DND-41 (cell line): ENCODE measurements at places on chromosomes 2 and 18.

DNA sequence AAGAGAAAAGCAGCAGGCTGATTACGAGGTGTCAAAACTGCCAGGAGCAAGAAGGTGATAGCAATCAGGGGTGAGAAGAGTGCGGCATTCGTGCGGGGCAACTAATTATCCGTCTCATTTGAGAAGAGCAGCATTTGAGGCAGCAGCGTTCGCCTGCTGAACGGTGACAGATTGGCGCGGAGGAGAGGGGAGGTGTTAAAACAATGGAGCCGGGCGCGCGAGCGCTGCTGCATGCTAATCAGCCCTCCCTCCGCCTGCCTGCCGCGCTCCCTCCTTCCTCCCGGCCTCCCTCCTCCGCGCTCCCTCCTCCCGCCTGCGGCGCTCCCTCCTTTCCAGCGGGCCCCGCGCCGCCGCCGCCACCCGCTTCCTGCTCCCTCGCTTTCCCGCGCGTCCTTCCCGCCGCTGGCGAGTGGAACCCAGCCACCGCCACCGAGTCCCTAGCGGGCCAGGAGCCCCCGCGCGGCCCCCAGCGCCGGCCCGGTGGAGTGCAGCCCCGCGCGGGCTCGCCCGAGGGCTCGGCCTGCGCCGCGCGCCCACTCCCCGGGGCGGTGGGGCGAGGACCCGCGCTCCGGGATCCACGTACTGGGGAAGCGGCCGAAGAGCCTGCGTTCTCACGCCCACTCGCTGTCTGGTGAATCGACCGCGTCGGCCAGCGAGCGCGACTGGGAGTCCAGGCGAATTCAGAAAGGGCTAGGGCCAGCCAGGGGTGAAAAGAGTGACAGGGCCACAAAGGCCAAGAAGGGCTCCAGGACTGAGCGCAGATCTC is 69.5 kb upstream of the PSMD14 start:
- no peaks in the 10 kb centered on the region for H3K27me3 ChIP-seq
- DNase-seq = no peak
- H3K4me3 ChIP-seq = no peak overlapping the region
- H3K36me3 ChIP-seq = peaks cover 20% of the 10 kb centered on the region
- peaks cover 15% of the 10 kb centered on the region for H3K4me1 ChIP-seq

GRCh38 chr2:59744436-59744835 is 809.0 kb downstream of the BCL11A start:
- no peaks in the 10 kb centered on the region for H3K27me3 ChIP-seq
- no peak for DNase-seq
- no peak overlapping the region for H3K27ac ChIP-seq
- no peaks in the 10 kb centered on the region for H3K4me1 ChIP-seq

GRCh38 chr2:70686577-70687460 is 81.2 kb downstream of the ADD2 start:
- no peaks in the 10 kb centered on the region for H3K36me3 ChIP-seq
- H3K27me3 ChIP-seq = peaks cover 21% of the 10 kb centered on the region
- peak; percentile 24 for DNase-seq
- H3K4me3 ChIP-seq = no peak overlapping the region
- no peaks in the 10 kb centered on the region for H3K4me1 ChIP-seq
- no peak overlapping the region for H3K27ac ChIP-seq

DNA sequence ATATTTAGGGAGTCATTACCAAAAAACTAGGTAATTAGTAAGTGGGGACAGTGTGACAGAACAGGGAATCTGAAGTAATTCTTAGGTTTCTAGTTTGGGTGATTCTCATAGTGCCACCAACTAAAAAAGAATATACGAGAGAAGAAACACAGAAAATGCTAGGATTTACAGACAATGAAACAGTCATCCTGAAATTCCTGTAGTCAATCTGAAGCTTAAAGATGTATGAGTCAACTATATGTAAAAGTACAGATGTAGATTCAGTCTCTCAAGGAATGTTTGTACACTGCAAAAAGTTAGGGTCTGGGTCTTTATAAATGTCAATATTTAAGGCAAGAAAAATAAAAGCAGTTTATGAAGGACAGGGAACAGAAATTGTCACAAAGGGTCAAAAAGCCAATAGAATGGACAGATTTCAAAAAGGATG is 107.0 kb downstream of the STRN start:
- no peak for DNase-seq
- peaks cover 28% of the 10 kb centered on the region; the same call in 1 of the 2 replicates for H3K36me3 ChIP-seq
- H3K27ac ChIP-seq = no peak overlapping the region
- no peaks in the 10 kb centered on the region for H3K4me1 ChIP-seq

DNA sequence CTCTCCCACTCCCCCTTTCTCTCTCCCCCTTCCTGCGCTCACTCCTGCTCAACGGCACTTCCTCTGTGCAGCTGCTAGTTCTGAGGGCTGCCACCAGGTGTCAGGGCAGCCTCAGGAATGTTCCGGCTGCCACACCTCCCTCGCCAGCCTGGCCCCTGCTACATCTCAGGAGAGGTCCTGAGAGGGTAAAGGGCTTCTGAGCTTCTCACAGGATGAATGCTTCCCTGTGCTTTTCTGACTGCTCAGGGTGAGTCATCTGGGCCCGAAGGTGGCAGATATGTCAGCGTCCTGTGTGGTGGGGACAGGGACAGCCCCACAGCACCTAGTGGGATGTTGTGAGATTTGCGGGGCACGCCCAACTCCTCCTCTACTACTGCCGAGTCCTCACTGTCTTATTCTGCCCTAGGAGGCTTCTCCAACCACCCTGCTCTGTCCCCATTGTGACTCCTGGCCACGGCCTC is 49.0 kb downstream of the PLEKHB2 start:
- peak; percentile 74 for DNase-seq
- H3K4me1 ChIP-seq = peaks cover 7% of the 10 kb centered on the region; the same call in 1 of the 2 replicates
- H3K27me3 ChIP-seq = no peaks in the 10 kb centered on the region
- no peak overlapping the region for H3K4me3 ChIP-seq
- no peak overlapping the region for H3K27ac ChIP-seq
- H3K36me3 ChIP-seq = peaks cover 14% of the 10 kb centered on the region; the same call in 1 of the 2 replicates

DNA sequence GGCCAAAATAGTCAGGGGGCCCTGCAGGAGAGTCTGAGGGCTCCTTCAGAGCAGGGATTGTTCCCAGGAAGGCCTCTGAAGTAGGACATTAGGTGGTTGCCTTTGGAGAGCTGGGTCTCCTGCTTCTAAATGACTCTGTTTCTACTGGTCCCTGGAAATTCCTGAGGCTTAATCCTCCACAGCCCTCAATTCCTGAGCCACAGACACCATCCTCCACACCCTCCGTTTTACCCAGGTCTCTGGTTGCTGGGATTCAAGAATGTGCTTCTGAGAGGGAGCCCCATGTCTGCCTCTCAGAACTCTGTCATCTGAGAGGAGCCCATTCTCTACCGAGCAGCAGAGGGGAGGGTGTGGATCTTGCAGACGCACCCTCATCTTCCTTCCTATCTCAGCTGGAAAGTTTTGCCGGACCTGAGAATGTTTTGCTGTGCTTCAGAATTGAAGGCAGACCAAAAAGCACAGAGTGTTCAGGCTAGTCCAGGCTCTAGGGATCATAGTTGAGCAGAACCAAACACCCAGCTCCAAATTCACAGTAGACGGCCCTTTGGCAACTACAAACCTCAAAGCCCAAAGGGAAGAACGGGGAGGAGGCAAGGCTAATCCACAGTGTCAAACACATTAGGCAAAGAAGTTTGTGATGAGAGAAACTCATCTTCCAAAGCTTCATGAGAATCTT is 8.1 kb downstream of the VIT start:
- no peaks in the 10 kb centered on the region for H3K4me1 ChIP-seq
- no peak overlapping the region for H3K27ac ChIP-seq

DNA sequence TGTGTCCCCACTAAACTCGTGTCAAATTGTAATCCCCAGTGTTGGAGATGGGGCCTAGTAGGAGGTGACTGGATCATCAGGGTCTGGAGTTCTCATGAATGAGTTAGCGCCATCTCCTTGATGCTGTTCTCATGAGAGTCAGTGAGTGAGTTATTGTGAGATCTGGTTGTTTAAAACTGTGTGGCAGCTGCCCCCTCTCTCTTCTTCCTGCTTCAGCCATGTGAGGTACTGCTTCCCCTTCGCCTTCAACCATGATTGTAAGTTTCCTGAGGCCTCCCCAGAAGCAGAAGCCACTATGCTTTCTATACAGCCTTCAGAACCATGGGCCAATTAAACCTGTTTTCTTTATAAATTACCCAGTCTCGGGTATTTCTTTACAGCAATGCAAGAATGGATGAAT is 50.4 kb downstream of the AP1S3 start:
- H3K27ac ChIP-seq = no peak overlapping the region
- H3K27me3 ChIP-seq = no peaks in the 10 kb centered on the region
- H3K36me3 ChIP-seq = no peaks in the 10 kb centered on the region

DNA sequence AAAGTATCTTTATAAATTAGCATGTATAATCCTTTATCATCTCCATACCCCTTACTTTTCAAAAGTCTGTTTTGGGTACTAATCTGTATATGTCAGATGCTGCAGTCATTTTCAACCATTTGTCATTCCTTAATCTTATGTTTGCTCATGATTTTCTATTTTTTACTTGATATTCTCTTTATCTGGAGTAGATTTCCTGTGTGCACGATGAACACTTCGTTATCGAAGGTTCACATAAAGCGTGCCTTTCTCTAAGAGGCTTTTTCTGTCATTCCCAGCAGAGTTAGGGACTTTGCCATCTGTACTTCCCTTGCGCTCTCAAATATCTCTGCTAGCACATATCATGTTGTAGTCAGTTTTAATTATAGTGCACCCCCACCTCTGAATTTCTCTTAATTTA is 123.2 kb downstream of the BIRC6 start:
- H3K4me3 ChIP-seq = no peak overlapping the region
- H3K36me3 ChIP-seq = peaks cover 85% of the 10 kb centered on the region
- H3K4me1 ChIP-seq = no peaks in the 10 kb centered on the region
- no peak overlapping the region for H3K27ac ChIP-seq

DNA sequence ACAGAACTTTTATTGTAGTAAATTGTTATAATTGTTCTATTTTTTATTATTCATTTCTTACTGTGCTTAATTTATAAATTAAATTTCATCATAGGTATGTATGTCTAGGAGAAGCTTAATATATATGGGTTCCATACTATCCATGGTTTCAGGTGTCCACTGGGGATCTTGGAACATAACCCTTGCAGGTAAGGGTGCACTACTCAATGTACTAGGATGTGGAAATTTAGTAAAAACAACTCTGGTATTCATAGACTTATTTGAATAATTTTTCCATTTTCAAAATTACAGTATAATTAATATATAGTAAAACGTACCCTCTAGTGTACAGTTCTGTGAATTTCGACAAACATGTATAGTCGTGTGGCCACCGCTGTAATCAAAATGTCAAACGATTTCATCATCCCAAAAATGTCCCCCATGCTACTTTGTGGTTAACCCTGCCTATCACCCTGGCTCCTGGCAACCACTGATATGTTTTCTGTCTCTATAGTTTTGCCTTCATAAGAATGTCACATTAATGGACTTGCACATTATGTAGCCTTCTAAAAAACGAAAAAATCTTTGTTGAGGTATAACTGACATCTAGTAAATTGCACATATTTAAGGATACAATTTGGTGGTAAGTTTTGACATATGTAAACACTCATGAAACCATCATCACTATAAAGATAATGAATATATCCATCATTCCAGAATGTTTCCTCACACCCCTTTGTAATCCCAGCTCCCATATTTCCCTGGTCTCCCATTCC is 45.7 kb downstream of the ARL5A start:
- H3K4me1 ChIP-seq = no peaks in the 10 kb centered on the region
- no peaks in the 10 kb centered on the region for H3K27me3 ChIP-seq
- H3K27ac ChIP-seq = no peak overlapping the region
- no peak overlapping the region for H3K4me3 ChIP-seq
- peak; percentile 10 for DNase-seq

GRCh38 chr2:231207734-231208133 is 9.3 kb downstream of the ARMC9 start:
- H3K27ac ChIP-seq = no peak overlapping the region
- no peaks in the 10 kb centered on the region for H3K4me1 ChIP-seq
- H3K4me3 ChIP-seq = no peak overlapping the region
- no peaks in the 10 kb centered on the region for H3K27me3 ChIP-seq

DNA sequence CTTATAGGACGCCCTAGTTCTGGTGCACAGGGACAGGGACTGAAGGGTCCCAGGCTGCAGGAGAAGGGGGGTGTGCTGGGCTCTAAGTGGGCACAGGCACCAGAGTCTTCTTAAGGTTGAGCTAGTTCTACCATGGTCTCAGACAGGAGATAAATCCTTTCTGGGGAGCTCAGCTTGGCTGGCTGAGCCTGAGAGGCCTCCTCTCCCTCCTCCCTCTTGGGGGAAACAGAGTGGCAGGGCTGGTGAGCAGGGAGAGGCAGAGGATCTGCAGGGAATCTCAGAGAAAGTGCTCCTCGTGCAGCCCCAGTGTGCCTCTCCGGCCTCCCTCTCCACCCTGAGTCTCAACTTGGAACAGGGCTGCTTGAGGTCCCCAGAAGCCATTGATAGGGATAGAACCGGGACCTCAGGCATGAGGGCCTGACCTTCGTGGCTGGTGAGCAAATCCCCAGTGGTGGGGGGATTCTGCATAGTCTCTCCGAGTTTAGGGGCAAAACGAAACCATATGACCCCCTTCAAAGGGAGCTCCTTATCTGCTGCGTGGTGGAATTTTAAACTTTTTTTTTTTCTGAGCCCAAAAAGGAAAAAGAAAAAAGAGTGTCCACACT is 2.0 kb downstream of the GDF7 start:
- H3K4me1 ChIP-seq = no peaks in the 10 kb centered on the region
- no peak overlapping the region for H3K4me3 ChIP-seq
- no peak overlapping the region for H3K27ac ChIP-seq
- DNase-seq = no peak

DNA sequence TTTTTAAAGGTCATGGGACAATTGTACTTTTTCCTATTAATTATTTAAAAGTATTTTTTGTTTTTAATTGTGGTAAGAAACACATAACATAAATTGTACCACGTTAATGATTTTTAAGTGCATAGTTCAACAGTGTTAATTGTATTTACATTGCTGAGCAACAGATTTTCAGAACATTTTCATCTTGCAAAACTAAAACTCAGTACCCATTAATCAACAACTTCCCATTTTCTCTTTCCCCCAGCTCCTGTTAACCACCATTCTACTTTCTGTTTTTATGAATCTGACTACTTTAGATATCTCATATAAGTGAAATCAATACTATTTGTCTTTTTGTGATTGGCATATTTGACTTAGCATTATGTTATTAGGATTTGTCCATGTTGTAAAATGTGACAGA is 483.9 kb upstream of the ZNF804A start:
- no peak for DNase-seq
- H3K36me3 ChIP-seq = no peaks in the 10 kb centered on the region
- H3K27me3 ChIP-seq = no peaks in the 10 kb centered on the region
- H3K4me1 ChIP-seq = no peaks in the 10 kb centered on the region
- no peak overlapping the region for H3K4me3 ChIP-seq
- no peak overlapping the region for H3K27ac ChIP-seq

GRCh38 chr2:24739354-24740025 is 53.7 kb downstream of the PTRHD1 start:
- no peak overlapping the region for H3K27ac ChIP-seq
- H3K27me3 ChIP-seq = no peaks in the 10 kb centered on the region
- peaks cover 10% of the 10 kb centered on the region for H3K36me3 ChIP-seq
- DNase-seq = no peak
- no peak overlapping the region for H3K4me3 ChIP-seq
